Urinary bladder (tissue), 4 donors: ENCODE measurements at places on chromosomes 5 and 9. TPM values are rescaled to one million over a fixed set of nuclear protein-coding genes. Genes with fewer than 3 reads are reported as not detected.

DNA sequence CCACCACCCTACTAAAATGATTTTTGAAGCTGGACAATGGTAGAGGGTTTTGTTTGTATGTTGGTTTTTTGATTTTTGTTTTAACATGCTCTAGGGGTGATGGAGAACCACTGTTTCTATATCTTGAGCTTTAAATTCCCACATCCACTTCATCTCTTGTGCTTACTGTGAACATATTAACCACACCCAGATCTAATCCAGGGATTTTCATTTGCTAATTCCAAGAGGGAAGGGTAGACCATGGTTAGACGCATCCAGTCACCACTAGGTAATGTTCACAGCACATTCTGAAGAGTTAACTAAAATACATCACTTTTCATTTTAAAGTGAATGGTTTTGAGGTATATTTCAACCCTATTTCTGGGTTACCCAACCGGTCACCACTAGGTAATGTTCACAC is 36.5 kb upstream of the IQGAP2 start:
- no peak for DNase-seq

DNA sequence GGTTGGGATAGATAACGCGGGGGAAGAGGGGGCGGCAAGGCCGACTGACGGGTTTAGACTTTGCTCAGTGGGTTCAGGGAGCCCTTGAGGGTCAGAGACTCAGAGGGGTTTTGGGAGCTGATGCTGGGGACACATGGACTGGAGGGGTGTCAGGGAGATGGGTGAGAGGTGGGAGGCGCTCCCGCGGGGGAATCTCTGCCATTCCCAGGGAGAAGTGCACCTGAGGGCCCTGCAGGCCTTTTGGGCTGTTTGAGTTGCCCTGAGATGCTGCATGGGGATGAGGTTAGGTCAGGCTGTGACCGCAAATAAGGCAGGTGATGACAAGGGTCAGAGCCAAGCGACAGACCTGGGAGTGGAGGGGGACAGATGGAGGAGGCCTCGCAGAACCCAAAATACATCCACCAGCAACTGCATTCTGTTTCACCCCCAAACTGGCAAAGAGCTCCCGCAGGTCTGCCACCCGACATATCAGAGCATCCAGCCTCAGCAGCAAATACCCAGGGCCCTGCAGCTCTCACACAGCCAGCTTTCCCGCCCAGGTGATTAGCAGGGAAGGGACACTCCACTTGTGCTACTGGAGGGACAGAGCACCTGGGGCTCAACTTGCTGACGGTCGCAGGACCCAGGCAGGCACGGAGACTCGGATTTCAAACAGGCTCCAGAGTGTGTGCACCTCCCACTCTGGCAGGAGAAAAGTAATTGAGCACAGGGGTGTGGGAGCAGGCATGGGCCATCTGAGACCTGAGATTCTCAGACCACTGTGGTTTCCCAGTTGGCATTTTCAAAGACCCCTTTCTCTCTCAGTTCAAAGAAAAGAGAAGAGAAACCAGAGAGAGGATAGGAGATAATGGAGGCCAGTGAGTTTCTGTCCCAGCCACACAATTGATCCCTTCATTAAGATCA is 26.4 kb downstream of the TMOD1 start:
- DNase-seq: no peak

Gene SPAG8
- 1.9 TPM for total RNA-seq

GRCh38 chr5:77935506-77936364 is 159.6 kb upstream of the TBCA start:
- no peak for DNase-seq

- no peak for DNase-seq
These were observed 145.4 kb downstream of the CD180 start for GRCh38 chr5:67051164-67051563.

- no peak for DNase-seq
These were observed 303.7 kb downstream of the KCNN2 start for GRCh38 chr5:114665551-114665950.

DNA sequence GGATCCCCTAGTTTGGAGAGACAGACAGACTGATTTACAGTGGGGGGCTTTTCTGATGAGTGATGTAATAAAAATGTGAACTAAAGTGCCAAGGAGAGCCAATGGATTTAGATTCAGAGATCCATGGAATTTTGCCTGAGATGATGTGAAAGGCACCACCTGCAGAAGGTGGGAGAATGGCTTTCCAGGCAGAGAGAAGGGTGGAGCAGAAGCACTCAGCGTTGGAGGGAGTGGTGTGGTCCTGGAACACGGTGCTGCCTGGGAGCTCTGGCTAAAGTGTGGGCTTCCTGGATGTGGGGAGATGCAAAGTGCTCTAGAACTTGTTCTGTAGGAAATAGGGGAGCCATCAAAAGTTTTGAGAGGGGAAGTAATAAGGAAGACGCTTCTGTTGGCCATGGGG is 57.0 kb downstream of the IQGAP2 start:
- no peak for DNase-seq

Gene CAMK2A
- total RNA-seq: 1.8 TPM

Gene SLCO4C1
- 1.4 TPM for total RNA-seq

Gene WDR38
- not detected for total RNA-seq

DNA sequence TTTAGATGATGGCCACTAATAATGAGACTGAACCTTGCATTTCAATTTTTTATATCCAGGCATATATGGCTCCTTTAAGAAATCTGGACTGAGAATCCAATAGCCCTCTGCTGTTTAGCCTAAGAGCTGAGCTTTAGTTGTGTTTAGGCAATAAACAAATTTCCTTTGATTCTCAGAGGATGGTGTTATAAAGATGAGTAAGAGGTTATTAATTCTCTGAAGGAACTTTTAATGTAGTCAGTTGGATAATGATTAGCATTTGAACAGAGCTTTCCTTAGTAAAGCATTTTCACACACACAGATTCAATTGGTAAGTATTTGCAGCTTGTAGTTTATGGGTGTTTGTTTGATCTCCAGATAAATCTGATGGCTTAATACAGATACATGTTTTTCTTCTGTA is 149.6 kb downstream of the PRR16 start:
- DNase-seq: no peak

DNA sequence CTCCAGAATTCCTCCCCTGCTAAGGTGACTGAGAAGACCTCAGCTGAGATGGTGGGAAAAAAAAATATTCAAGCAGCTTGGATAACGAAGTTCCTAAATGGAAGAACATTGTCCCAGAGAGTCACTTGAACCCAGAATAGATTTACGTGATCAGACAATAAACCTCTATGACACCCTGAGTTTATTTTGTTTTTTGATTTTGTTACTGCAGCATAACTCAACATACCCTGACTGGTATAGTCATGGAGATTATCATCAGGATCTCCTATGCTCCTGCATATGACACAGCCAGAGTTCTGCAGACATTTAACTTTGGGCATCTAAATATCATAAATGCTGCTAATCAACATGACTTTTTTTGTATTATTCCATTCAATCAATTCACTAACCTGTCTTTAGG is 282.9 kb downstream of the RASEF start:
- DNase-seq: no peak

DNA sequence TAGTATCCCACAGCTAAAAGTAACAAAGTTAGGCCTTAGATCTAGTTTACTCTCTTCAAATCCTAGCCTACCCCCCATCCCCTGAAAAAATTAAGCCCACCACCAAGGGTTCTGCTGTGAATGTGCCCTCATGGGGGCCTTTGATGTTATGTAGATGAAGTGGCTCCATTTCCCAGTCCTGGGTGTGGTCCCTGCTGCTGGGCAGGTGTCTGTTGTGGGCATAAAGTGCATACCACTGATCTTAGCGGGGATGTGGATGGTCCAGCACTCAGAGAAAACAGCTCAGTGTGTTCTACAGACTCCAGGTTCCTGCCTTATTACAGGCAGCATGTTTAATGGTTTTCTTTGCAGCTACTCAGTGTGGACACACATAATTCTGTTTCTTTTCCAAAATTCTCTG is 1.9 kb downstream of the PCBD2 start:
- no peak for DNase-seq

Gene SLF1
- total RNA-seq: 27.3 TPM

DNA sequence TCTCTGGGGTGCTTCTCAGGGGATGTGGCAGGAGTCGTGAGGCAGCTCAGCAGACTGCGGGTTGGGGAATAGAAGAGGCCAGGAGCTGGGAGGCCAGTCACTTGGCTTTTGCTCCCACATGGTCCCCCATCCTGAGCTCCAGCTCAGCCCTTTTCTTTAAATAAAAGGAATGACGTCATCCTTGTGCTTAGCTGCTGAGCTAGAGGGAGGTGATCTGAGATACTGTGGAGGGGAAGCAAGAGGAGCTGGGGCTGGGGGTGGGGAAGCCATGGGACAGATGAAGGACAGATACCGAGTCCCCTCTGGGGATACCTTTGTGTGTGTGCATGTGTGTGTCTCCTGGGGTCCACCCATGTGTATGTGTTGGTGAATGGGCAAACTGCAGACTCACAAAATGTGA is 89.0 kb upstream of the ARAP3 start:
- no peak for DNase-seq

GRCh38 chr5:59850766-59851165 is 42.8 kb downstream of the PDE4D start:
- no peak for DNase-seq

GRCh38 chr9:85246541-85246940 is 495.2 kb downstream of the AGTPBP1 start:
- no peak for DNase-seq

Gene HRH2
- 1.4 TPM for total RNA-seq

DNA sequence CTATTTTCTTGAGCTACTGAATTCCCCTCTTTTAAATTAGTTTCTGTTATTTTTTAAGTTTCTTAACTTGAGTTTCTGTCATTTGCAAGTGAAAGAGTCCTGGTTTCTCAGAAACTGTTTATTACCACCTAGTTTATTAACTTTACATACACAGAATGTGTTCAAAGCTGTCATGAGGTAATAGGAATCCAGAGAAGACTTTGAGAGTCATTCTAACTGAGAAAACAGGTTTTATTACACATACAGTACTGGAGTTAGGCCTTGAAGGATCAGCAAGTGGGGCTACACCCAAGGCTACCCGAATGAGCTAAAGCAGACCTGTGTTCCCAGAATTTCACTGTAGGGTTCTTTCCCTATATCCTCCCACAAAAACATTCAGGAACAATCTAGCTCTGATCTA is 33.1 kb downstream of the FAM114A2 start:
- no peak for DNase-seq

Gene HTR4
- total RNA-seq: 0.26 TPM

DNA sequence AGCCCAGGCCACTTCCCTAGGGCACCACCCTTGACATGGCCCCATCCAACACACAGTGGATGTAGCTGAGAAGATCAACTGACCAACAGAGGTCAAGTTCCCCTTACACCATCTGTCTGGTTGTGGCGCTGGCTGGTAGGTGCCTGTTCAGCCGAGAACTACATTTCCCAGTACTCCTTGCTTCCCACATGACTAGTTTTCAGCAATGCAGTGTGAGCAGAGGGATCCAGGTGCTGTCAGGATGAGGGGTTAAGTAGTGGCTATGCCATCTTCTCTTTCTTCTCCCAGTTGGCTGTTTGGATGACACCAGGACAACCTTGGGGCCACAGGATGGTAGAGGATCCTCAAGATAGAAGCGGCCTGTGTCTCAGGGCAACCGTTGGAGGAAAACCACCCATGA is 48.6 kb upstream of the SH3PXD2B start:
- DNase-seq: no peak

GRCh38 chr9:82590845-82591244 is 472.1 kb downstream of the RASEF start:
- DNase-seq: no peak
